ENCODE measurements at places on chromosomes 2 and 18.

- no peaks in the 10 kb centered on the region for H3K4me1 ChIP-seq
- H3K4me3 ChIP-seq = no peak overlapping the region
- no peak overlapping the region for H3K27ac ChIP-seq
- H3K36me3 ChIP-seq = peaks cover 35% of the 10 kb centered on the region
- no peak for DNase-seq
- no peaks in the 10 kb centered on the region for H3K27me3 ChIP-seq
These were observed 10.7 kb downstream of the MFF start for GRCh38 chr2:227335713-227336112.

GRCh38 chr2:176126929-176127773 is 2.4 kb upstream of the HOXD8 start:
- DNase-seq = peak; percentile 76
- peak overlapping the region; percentile 28 for H3K4me3 ChIP-seq
- no peaks in the 10 kb centered on the region for H3K36me3 ChIP-seq
- H3K27me3 ChIP-seq = peaks cover 90% of the 10 kb centered on the region
- no peak overlapping the region for H3K27ac ChIP-seq

- no peaks in the 10 kb centered on the region for H3K27me3 ChIP-seq
- DNase-seq = no peak
- H3K4me3 ChIP-seq = no peak overlapping the region
- peaks cover 43% of the 10 kb centered on the region for H3K4me1 ChIP-seq
These were observed 25.8 kb downstream of the PHLPP1 start for GRCh38 chr18:62741118-62741566.

DNA sequence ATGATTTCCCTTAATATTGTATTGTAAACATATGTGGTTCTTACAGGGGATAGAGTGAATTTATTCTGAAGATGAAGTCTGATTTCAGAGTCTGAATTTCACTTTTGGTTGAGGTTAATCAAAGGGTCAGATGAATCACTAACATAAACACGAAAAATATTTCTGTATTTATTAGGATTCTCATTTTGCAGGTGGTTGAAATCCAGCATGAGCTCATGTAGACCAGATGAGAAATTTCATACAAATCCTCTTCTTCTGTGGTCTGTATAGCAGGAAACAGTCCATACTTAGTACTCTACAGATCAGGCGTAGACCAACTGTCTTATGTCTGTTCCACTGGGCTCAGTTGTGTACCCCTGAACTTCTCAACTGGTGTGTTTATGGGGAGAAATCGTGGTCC is 157.8 kb downstream of the BABAM2 start:
- DNase-seq = no peak
- H3K27me3 ChIP-seq = no peaks in the 10 kb centered on the region
- H3K4me3 ChIP-seq = no peak overlapping the region
- no peak overlapping the region for H3K27ac ChIP-seq
- no peaks in the 10 kb centered on the region for H3K36me3 ChIP-seq

- H3K27me3 ChIP-seq = peaks cover 26% of the 10 kb centered on the region
- H3K27ac ChIP-seq = no peak overlapping the region
- H3K4me1 ChIP-seq = peaks cover 11% of the 10 kb centered on the region
These were observed 134.3 kb downstream of the NFATC1 start for GRCh38 chr18:79529991-79530390.

DNA sequence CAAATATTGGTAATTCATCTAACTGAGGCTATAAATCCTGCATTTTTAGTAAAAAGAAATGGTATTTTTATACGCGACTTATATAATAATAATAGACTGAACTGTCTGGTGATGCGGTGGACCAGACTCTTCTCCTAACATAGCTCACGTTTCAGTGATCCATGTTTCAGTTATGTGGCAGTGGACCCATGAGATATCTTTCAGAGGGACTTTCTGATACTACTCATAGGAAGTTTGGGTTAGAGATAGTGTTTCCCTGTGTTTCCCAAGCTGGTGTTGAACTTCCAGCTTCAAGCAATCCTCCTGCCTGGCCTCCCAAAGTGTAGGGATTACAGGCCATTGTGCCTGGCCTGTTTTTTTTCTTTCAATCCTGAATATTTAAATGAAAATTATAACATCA is 59.2 kb downstream of the KCTD1 start:
- no peak overlapping the region for H3K27ac ChIP-seq
- H3K27me3 ChIP-seq = no peaks in the 10 kb centered on the region
- H3K4me3 ChIP-seq = no peak overlapping the region
- peaks cover 5% of the 10 kb centered on the region for H3K36me3 ChIP-seq
- no peaks in the 10 kb centered on the region for H3K4me1 ChIP-seq

Data from neural crest cell (in vitro differentiated cells).